NCI-H460 (cell line): ENCODE measurements at places on chromosomes 1 and 21.
A peak's percentile ranks its signal among the peaks of the same experiment; 100 is the strongest.

- DNase-seq, result no peak
These were observed 699.9 kb downstream of the MATN1 start for GRCh38 chr1:30023339-30024022.

DNA sequence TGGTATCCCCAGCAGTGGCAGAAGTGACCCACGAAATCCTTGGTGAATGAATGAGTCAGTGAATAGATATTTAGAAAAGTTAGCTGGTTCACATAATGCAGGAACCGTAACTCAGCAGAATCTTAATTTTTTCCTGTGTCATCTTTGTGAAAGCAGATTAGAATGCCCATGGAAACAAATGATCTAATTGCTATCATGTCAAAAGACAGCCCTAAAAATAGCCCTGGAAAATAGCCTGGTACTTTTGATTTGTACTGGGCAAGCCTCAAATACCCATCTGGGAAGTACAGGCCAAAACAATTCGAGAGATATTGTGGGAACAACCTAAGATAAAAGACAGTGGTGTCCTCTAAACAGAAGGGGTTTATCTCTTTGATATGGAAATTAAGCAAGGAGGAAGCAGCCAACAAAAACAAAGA, 21.1 kb downstream of the FYB2 start:
- DNase-seq, result no peak

- no peak for DNase-seq
These were observed 72.9 kb downstream of the SYT6 start for GRCh38 chr1:114080511-114081436.

DNA sequence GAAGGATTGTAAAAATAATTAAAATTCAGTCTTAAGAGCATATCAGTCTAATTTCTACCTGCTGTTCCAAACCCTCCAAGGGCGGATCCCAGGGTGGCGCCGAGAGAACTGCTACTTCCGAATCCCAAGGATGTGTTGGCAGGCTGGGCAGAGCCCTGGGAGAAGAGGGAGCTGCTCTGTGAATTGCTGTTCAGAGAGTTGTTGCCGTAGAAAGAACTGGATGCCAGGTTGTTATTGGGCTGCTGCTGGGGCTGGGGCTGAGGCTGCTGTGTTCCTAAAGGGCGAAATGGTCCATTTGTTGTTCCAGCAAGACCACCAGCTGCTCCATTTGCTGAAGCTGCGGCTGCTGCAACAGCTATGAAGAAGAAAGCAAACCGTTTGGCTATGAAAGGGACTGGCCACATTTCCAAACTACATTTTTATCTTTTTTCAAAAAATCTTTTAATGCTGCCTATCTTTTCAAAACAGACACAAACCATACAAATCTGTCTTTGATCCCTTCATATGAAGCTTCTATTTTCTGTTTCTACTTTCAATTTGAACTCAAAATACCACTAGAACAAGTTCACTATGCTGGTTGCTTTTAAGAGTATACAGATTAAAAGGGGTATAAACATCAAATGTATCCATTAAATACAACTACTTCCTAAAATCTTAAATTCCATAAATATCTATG, 57.5 kb upstream of the SDC3 start:
- no peak for DNase-seq

- DNase-seq, result no peak
These were observed 17.6 kb upstream of the SLC6A17 start for GRCh38 chr1:110132682-110133081.

GRCh38 chr1:35179908-35180307, 13.0 kb downstream of the SFPQ start:
- DNase-seq, result no peak

DNA sequence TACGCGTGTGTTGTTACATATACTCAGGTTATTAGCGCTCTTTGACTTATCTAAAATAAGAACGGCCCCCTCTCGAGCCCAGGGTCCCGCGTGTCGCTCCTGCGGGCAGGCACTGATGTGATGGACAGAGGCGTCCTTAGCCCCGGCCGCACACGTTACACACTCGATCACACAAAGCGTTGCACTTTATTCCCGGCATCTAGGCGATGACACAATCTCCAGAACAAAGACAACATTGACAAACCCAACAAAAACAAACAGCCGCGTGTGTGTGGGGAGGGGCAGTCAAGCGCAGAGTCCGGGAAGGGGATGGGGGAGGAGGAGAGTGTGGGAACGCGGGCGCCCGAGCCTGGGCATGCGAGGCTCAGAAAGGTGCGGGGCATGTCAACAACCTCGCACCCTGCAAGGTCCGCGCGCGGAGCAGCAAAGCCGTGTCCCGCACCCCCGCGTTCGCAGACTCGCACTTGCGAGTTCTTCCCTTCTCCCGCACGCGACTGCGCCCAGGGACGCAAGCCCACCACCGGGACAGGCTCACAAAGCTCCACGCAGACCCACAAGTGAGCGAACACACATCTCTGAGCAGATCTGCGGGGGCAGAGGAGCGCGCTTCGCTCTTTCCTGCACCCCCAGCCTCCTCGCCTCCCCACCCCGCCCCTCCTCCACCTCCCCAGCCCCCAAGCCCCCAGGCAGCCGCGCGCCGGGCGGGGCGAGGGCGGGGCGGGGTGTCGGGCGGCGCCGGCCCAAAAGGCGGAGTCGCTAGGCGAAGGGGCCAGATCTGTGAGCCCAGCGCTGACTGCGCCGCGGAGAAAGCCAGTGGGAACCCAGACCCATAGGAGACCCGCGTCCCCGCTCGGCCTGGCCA, at the start of gene EFNA1:
Gene EFNA1, plus strand, starts transcription at position 772 of the 862 bp plus-strand sequence. CDS start 102 bp downstream, outside the sequence.
- DNase-seq, result peak; percentile 92

GRCh38 chr21:34147792-34148418, 74.5 kb downstream of the MRPS6 start:
- DNase-seq, result no peak

DNA sequence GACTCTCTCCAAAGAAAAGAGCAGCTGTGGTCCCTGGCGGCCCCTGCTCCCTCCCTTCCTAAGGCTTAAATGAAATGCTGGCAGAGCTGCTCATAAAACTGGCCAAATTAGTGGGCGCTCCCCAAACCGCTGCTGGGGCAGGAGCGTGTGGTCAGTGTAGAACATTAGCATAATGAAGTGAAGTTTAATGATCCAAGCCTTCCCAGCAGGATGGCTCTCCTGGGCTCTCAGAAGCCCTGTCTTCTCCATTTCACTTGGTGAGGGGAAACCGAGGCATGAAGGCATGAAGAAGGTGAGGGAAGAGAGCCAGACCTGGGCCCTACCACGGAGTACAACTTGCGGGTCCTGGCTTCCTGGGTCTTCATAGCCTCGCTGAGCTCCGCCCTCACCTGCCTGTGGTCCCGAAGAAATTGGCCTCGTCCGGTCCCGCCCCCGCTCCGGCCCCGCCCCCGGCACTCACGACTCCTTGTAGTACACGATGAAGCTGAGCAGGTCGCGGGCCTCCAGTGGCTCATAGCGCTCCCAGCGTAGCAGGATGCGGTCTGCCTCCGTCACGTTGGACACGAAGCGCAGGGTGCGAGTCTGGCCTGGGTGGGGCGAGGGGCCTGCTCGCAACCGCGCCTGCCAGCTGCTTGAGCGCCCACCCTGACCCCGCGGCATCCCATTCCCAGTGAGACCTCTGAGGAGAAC, 10.3 kb downstream of the INSRR start:
- no peak for DNase-seq

GRCh38 chr1:232589812-232590743, 39.9 kb downstream of the SIPA1L2 start:
- DNase-seq, result no peak

DNA sequence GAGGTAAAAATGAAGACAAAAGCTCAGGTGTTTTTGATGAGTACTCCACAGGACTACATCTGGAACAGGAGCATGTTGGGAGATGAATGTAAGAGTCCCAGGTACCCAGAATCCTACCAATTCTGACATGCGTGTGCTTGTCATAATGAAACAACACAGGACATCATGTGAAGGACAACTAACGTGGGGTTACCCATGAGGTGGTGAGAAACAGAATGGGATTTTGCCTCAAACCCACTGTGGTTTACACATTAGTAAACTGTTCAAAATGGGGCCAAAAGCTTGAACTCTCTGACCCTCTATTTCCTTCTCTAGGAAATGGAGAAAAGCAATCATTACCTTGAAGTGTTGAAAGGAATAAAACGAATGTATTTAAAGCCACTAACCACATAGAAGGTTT, 266.2 kb downstream of the RGS7 start:
- no peak for DNase-seq

- DNase-seq, result no peak
These were observed 139.0 kb downstream of the SDCCAG8 start for GRCh38 chr1:243394601-243395464.

GRCh38 chr1:114322734-114323133, 169.1 kb upstream of the SYT6 start:
- DNase-seq, result no peak

GRCh38 chr1:65159801-65160523, 12.0 kb downstream of the AK4 start:
- no peak for DNase-seq

DNA sequence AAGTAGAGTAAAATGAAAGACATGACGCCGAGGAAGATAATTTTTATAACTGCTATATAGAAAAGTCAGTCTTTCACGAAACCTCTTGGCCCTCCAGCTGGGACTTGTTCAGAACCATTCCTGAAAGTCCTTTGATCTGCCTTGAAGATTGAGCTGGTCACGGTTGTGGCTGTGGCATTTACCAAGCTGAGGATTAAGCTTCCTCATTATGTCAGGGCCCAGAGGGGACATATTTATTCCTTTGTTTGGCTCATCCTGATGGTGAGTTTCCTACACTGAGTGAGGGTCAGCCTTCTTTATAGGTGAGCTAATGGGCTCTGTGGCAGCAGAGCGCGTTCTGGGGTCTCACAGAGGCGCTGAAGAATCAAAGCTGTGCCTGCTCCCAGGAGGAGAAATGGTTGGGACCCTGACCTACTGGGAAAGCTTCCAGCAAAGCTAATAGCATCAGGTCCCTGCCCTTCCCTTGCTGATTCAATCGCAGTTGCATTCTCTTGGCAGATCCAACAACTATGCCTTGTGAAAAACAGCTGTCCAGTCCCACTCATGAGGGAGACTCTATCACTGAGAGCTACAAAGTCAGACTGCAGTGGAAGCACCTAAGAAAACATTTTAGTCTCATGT, 43.2 kb upstream of the PBX1 start:
- no peak for DNase-seq

GRCh38 chr1:163745204-163745603, 423.4 kb downstream of the NUF2 start:
- no peak for DNase-seq

DNA sequence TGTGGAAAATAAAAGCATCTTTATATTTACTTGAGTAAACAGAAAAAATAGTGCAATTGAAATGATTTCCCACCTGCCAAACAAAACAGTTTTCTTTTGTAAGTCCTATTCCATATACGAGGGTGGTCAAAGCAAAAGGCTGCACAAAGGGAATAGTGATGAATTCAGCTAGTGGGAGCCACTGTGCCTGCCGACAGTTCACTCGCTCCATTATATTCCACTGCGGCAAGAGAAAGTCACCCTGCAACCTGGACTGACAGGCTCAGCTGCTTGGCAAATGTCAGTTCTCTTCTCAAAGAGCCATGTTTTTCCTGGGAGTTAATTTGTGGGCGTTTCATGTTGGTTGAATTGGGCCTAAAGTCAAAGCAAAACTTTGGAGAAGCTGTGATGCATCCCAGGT, 145.4 kb downstream of the LMO4 start:
- DNase-seq, result no peak

GRCh38 chr1:19410393-19410792, 74.9 kb downstream of the CAPZB start:
- DNase-seq, result no peak

DNA sequence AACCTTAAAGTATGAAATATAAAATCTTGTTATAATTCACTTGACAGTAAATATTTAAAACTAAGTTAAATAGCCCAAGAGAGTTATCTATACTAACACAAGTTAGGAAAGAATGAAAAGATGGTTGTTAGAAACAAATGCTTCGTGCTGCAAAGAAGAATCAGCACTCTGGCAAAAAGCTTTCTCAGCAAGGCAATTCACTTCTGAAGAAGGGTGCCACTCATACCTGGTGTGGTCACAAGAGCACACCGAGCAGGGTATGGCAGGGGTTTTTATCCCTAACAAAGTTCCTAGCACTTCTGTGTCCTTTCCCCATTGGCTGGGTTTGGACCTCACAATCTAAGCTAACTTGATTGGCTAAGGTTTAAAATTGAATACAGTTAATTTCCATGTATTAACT, 121.0 kb downstream of the MAGI3 start:
- no peak for DNase-seq

GRCh38 chr1:172704420-172705210, 45.7 kb downstream of the FASLG start:
- no peak for DNase-seq

DNA sequence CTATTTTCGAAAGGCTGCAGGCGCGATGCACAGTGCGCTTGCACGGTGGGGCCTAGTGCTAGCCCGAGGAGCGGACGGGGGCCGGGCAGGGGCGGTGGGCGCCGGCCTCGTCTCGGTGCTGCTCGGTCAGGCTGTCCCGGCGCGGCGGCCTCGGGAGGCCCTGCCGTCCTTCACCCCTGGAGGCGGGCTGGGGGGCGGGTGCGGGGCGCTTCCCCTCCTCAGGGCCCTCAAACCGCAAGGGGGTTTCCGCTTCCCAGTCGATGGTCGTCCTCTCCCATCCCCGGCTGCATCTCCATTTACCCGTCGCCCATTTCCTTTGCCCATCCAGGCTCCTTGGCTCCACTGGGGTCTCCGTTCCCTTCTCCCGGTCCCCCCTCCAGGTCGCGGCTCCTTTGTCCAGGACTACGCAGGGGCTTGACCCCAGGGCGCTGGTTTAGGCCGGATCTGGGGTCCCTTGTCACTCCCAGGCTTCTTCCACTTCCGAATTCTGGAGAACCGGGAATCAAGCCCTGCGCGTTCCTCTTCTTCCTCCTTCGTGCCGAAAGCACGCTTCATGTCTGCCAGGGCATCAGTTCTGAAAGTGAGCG, 196.3 kb upstream of the LMO4 start:
- no peak for DNase-seq

DNA sequence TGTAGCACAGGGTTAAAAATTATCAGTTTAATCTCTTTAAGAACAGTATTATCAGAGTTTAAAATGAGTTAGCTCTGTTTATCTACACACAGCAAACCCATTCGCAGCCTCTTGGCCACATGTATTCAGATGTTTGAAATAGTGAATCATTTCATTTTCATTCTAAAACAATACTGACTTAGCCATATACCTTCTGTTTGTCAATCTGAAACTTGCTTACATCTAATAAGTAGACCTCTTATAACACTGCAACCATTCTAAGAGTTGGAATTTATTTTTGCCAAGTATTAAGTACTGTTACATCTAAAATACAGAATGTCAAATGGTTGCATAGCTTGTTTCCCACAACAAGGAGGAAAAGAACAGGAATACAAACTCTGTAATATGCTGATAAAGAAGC, 25.4 kb downstream of the ANGEL2 start:
- no peak for DNase-seq

GRCh38 chr1:25146451-25146855, 85.8 kb downstream of the SYF2 start:
- no peak for DNase-seq

DNA sequence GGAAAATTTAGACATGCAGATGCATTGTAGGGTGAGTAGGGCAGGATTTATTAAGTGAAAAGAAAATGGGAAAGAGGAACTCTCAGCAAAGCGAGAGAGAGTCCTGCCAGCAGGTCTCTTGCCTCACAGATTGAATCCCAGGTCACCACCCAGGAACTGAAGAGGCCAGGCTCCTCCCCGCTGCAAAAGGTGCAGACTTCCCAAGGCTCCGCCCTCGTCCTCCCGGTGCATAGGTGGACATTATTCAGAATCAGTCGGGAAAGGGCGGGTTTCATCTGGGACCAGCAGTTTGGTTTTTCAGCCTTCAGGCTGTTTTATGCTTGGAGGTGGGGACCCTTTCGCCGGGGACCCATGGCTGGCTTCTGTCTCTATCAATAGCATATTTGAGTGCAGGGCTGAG, 41.6 kb upstream of the APP start:
- DNase-seq, result no peak

GRCh38 chr1:216606047-216606637, 117.1 kb downstream of the ESRRG start:
- DNase-seq, result no peak
